Activated T-helper 1 cell treated with Interleukin-2 at 50 U/mL for 16 hours (primary cell): ENCODE measurements at places on chromosomes 3 and 15.

DNA sequence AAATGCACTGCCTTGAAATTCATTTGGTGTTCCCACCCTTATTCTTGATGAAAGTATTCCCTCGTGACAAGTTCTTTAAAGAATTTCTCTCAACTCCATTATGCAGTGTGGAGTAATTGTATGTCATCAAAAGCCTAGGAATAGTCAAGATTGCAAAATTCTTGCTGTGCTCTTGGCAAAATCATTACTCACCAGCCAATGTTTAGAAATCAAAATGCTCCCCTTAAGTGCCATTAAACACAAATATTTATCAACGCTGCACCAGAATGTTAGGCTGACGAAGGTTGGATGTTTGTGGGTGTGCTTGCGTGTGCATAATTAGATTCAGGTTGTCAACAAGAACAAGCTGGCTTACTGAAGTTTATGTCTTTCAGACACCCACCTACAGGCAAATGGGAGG lies 40.5 kb downstream of the SST start:
- DNase-seq, result no peak

GRCh38 chr3:158165141-158165655 lies 55.3 kb downstream of the RSRC1 start:
- DNase-seq, result no peak

DNA sequence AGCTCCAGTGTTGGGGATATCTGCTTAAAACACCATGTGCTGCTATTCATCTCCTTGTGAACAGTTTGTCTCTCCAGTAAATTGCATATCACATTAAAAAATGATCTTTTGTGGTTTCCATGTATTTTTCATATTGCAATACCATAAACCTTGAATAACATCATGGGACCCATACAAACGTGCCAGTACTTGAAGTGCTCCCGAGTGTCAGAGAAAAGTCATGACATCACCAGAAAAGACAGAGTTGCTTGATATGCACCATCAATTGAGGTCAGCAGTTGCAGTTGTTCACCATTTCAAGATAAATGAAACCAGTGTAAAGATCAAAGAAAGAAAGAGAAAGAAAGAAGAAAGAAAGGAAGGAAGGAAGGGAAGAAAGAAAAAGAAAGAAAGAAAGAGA lies 278.6 kb downstream of the ZNF621 start:
- no peak for DNase-seq

GRCh38 chr3:43153216-43154083 lies 47.6 kb upstream of the POMGNT2 start:
- DNase-seq, result no peak

DNA sequence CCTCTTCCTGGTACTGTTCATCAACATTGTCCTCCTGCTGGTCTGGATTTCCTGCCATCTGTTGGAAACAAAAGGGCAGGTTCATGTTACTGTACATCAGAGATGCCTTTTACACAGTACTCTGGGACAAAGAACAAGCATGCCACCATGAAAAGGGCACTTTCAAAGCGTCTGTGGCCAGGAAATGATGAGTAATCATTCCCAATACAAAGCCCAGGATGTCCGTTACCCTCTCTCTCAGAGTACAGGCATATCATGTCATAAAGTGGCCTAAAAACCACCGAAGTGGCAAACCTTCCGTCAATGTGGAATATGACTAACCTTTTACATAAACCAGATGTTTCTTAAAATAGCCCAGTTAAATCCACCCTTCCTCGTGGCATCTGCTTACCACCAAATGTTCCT lies 71.2 kb downstream of the GOLIM4 start:
- no peak for DNase-seq

DNA sequence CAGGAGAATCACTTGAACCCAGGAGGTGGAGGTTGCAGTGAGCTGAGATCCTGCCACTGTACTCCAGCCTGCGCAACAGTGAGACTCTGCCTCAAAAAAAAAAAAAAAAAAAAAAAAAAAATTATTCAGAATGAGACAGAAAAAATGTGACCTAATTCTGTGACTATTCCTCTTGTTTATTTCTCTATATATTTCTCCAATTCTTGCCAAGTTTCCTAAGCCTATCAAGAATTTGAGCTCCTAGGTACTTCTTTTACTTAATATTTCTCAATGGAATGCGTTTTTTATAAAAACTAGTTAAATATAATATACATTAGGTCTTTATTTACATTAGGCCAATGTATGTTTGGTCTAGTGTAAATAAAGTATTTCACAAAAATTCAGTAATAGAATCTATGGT lies 86.8 kb downstream of the NAALADL2 start:
- DNase-seq, result no peak

DNA sequence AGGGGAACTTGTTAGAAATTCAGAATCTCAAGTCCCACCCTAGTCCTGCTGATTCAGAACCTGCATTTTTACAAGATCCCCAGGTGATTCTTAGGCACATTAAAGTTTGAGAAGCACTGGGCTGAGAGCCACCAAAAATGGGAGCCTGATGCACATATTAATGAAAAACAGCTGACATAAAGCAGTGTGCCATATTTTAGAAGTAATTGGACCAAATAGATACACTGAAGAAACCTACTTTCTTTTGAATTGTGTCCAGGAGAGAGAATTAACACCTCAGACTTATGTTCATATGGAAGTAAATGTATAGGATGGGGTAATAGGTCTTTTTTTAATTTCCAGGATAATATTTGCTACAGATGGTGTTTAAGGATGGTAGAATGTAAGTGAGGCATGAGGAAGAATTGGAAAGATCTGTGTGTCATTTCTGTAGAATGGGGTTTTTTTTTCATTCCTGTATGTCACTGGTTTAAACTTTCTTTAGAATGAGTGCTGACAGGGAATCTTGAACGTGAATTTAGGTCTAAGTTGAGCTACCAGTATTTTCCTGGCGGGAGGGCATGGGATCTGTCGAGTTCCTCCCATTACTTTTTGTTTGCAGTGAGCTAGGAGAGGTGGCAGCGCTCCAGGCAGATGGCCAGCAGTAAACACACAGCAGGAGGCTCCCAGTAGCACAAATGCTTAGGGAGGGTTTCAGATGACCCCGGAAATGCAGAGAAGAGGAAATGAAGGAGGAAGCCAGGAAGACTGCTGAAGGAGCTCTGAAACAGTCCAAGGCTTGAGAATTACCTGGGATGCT lies 185.6 kb downstream of the PLCL2 start:
- no peak for DNase-seq

GRCh38 chr3:45048244-45048643 lies 22.1 kb downstream of the CLEC3B start:
- no peak for DNase-seq
